ENCODE measurements at places on chromosomes 1 and 21. TPM values are rescaled to one million over a fixed set of nuclear protein-coding genes. Genes with fewer than 3 reads are reported as not detected.

DNA sequence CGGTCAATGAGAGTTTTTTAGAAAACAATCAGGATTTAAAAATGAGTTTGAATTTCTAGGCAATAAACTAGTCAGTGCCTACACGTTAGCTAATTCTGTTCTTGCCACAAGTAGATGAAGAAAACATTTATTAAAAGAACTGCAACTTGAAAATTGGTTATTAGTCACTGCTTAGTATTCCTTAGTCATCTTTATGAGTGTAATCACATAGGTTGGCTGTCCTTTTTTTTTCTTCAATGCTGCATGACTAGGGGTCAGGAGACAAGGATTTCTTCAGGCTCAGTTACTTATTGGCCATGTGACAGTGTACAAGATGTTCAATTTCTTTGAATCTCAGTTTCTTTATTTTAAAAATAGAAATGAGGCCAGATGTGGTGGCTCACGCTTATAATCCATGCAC, 17.1 kb downstream of the SOAT1 start:
- DNase-seq = no peak

GRCh38 chr1:41476807-41477361, 7.6 kb downstream of the EDN2 start:
- DNase-seq = peak; percentile 92

DNA sequence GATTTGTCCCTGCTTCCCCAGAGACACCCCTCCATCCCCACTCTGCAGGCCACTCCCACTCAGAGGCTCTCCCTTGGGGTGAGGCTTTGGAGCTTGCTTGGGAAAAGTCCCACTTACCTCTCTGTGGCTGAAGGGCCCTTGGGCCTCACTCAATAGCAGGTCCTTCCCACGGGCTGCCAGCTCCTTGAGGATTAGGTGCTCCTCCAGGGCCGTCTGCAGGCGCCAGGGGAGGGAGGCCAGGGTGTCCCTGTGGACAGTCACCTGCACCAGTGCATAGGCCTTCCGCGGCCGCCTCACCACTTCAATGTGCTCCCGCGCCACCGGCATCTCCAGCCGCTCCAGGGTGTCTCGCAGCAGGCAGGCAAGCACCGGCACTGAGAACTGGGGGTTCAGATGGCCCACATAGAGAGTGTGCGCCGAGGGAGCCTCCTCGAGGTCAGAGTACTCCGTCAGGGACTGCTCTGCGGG, 1.4 kb downstream of the SLFNL1 start:
- DNase-seq = no peak

The FAM72B gene
- total RNA-seq = 0.54 TPM

- DNase-seq = no peak
These were observed 22.2 kb upstream of the ZNF362 start for GRCh38 chr1:33234131-33234530.

The TPTE gene
- total RNA-seq = not detected

DNA sequence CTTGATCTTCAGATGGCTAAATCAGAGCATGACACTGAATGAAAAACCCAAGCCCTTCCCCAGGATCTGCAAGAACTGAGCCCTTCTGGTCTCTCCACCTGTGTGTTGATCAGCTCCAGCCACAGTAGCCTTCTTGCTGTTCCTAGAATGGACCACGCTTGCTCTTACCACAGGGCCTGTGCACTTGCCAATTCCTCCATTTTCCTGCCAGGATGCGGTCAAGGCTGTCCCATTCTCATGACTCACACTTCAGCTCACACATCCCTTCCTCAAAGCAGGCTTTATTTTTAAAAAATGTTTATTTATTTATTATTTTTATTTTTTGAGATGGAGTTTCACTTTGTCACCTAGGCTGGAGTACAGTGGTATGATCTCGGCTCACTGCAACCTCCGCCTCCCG, 43.6 kb upstream of the GRHL3 start:
- no peak for DNase-seq

- no peak for DNase-seq
These were observed 1.9 kb downstream of the CCT3 start for GRCh38 chr1:156336242-156336641.

GRCh38 chr1:5670590-5671350, 321.5 kb downstream of the NPHP4 start:
- no peak for DNase-seq

DNA sequence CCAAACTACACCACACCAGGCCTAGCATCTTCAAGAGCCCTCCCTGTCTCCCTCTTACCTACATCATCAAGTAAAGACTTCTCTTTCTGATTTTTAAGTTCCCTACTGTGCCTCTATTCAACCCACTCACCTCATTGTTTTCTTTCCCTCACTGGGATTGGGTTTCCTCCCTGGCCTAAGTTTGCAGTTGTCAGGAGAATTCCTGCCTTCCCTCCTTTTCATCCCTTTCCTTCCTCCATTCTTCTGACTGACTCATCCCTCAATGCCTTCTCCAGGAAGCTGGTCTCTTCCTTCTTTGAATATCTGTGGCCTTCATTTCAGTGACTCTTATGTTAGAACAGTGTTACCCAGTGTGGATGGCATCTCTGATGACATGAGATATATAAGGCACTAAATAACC, 139.9 kb upstream of the KIAA0040 start:
- DNase-seq = no peak

The FHAD1 gene
- total RNA-seq = 4.2 TPM

The OPN3 gene
- total RNA-seq = 12.3 TPM

GRCh38 chr1:244019982-244020485, 31.0 kb upstream of the ZBTB18 start:
- DNase-seq = no peak

- DNase-seq = no peak
These were observed 45.2 kb upstream of the DPT start for GRCh38 chr1:168774241-168774640.

The CACNA1E gene
- total RNA-seq = 0.19 TPM

GRCh38 chr1:2875707-2876561, 74.4 kb upstream of the TTC34 start:
- no peak for DNase-seq

- no peak for DNase-seq
These were observed 156.9 kb upstream of the SOD1 start for GRCh38 chr21:31502537-31503143.

The DDOST gene
- 206 TPM for total RNA-seq

DNA sequence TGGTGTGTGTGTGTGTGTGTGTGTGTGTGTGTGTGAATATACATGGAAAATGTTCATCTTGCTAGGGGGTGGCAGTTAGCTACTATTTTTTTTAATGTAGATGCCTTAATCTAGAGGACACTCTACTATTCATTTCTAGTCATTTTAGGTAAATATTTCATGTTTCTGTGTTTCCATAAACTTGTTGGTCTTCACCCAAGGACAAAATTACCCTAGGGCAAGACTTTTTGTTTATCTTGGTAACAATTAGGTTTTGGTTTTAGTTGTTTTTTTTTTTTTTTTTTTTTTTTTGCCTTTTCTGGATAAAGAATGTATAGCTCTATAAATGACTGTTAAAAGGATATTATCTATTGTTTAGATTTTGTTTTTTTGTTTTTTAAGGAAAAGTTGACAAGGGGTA, 32.2 kb downstream of the CLEC20A start:
- no peak for DNase-seq

The FMO4 gene
- 10.6 TPM for total RNA-seq

DNA sequence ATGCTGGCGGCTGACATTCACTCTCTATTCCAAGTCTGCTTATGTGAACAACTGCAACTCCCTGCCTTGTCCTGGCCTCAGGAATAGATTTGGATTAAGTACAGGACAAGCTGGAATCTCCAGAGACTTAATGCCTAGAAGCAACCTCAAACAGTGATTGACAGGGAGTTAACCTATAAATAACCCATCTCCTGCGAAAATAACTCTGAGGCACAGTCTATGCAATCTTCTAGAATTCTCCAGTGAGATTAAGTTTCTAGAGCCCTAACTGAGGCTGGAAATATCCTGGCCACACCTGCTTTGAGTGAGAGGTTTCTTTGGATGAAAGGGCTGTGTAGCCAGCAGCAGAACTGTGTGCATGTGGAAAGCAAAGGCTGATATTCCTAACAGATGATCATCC, 25.3 kb upstream of the ATP1A1 start:
- DNase-seq = no peak

DNA sequence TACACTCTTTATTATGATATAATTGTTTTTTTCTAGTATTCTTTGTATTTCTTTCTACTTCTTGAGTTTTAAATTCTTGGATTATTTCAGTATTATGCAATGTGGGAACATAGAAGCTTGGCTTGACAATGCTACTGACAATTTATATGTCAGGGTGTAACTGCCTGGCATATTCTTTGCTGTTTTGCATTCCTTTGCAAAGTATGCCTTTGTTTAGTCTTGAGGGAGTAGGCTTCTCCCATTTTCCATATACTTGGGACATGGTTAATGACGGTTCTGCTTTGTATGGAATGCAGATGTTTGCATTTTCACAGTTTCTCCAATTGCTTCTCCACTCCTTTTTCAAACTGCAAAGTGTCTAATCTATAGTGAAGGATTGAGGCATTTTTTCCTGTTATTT, 109.8 kb downstream of the HMCN1 start:
- no peak for DNase-seq

GRCh38 chr1:208347191-208347590, 103.0 kb upstream of the PLXNA2 start:
- no peak for DNase-seq

The EXO5 gene
- total RNA-seq = 9.0 TPM

DNA sequence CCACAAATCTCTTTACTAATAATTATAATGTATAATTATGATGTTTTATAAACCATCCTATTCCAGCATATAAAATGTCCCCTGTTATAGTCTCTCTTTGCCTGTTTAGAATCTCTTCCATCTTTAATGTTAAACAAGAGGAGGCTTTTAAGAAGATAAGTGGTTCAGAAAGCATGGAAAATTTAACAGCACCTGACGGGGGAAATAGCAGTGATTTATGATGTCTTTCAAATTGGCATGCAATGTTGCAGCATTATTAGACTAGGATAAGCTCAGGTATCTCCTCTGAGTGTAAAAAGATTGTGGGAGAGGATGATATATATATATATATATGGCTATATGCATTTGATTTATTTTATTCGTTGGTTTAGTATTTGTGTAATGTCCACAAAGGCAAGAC, 24.4 kb downstream of the GIPC2 start:
- DNase-seq = no peak

GRCh38 chr1:232728507-232729263, 76.5 kb upstream of the MAP10 start:
- DNase-seq = no peak

DNA sequence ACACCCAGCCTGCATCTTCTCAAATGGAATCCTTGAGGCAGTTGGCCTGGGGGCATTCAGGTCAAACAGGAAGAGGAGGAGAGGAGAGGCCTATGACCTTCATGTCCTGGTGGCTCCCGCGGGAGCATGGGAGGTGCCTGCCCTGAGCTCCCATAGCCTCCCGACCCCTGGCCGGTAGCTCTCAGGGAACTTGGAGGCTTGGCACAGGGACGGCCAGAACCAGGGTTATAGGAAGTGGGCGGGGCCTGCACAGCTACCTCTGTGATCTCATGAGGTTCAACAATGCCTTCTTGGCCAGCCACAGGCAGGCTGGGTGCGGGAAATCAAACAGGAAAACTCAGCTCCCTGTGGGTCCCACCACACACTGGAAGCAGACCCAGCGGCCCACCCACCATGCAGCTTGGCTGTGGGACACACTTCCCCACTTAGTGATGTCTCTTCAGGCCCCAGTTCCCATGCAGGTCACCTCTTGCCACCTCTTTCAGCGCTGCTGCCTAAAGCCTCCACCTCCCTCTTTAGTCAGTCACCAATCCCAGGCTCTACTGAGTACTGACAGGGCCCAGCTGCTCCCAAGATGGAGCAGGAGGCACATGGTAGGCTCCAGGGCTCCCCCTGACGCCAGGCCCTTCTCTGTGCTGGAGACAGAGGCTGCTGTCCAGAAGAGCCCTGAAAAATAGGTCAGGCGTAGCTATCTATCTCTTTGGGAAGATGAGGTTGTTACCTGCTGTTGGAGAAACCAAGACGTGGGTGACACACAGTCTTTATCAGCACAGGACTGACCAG, at the start of gene SLFNL1:
TSS of gene SLFNL1 (minus strand) at position 200 of the 783 bp plus-strand sequence. CDS start 1,065 bp downstream, outside the sequence.
- peak; percentile 88 for DNase-seq

DNA sequence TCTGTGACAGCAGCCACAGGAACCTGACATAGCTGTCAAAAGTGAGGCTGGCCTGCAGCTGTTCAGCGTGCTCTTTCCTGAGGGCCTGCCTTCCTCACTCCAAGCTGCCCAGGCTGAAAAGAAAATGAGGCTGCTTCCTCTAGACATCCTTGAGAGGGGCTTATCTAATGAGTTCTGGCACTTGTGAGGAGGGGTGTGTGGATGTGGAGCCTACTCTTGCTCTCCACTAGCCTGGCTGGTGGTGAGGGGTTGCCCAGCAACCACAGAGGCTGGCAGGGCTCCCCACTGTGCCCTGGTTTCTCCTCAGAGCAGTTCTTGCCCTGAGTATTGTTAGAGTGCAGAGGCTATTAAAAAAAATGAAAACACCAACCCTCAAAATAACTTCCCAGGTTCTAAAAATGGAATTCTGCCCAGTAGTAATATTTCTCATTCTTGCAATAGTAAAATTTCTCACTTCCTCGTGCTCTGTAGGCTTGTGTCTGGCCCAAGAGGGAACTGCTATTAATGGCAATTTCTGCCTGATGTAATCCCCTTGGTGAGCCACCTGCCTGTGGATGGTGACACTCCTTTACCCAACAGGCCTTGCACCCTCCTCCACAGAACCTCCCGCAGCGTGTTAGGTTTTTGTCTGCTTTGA, 52.6 kb upstream of the EPS8L3 start:
- no peak for DNase-seq

The C1orf226 gene
- 15.2 TPM for total RNA-seq

GRCh38 chr21:20822666-20823065, 175.5 kb upstream of the NCAM2 start:
- DNase-seq = no peak

- DNase-seq = no peak
These were observed 19.8 kb upstream of the ASB17 start for GRCh38 chr1:75952016-75952415.

The IFNLR1 gene
- total RNA-seq = 4.8 TPM

- DNase-seq = no peak
These were observed 64.1 kb downstream of the MIS18A start for GRCh38 chr21:32214654-32215305.

The ERRFI1 gene
- 71.3 TPM for total RNA-seq

DNA sequence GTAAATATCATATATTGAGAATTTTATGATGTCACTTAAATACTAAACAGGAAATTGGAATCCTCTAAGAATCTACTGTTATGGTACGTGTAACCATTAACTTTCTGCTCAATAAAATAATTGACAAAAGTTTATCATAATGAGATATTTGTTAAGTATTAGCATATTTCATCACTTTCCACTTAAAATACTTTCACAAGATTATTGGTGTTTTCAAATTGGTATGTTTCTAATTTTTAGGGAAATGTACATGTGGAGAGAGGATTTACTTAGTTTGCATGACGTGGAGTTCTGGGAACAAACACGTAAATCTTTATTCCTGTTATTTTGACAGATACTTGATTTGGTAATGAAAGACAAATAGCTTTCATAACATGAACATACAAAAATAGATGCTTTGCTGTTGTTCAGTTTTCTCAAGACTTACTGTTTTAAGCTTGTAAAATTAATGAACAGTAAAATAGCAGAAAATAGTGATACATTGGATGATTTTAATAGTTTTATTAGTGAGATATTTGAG, 1.6 kb downstream of the SRSF11 start:
- DNase-seq = no peak

The NDC1 gene
- 8.5 TPM for total RNA-seq

Measured in kidney (tissue), 22 donors.